Stimulated activated CD8-positive, alpha-beta memory T cell treated with anti-CD3 and anti-CD28 coated beads, Interleukin-7, amount 100 ng/mL, for 48 hours (primary cell): ENCODE measurements at places on chromosomes 4 and X.

DNA sequence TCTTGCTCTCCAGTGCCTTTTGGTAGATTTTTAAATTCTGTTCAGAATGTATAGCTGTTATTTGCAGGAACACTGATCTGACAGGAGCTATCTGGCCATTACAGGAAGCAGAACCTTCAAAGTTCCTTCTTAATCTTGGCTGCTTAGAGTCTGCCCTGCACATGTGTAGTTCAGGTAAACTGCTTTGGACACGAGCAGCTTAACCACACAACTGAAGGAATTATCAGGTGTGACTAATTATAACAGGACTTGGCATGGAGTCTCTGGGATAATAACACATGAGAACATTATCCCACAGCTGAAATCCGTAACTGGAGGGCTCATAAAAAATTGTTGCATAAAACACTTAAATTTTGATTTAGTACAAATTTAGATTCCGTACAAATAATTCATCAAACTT is 11.6 kb upstream of the ING2 start:
- DNase-seq: no peak

DNA sequence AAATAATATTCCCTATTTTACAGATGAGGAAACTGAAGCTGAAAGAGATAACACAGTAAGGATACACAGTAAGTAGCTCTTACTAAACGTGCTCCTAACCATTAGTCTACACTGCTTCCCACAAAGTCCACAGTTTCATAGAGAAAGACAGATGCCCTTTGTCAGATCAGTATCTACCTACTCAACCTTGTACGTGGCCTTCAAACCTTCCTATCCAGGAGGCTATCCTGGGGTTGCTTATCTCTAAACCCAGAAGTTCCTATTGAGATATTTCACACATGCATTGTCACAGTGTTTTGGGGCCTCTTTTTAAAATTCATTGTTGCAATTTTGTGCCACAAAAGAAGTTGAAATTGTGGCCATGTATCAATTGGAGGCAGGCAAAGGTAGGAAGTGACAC is 208.0 kb downstream of the ENOX2 start:
- no peak for DNase-seq

GRCh38 chr4:56130606-56131155 is 181.9 kb downstream of the CEP135 start:
- no peak for DNase-seq

DNA sequence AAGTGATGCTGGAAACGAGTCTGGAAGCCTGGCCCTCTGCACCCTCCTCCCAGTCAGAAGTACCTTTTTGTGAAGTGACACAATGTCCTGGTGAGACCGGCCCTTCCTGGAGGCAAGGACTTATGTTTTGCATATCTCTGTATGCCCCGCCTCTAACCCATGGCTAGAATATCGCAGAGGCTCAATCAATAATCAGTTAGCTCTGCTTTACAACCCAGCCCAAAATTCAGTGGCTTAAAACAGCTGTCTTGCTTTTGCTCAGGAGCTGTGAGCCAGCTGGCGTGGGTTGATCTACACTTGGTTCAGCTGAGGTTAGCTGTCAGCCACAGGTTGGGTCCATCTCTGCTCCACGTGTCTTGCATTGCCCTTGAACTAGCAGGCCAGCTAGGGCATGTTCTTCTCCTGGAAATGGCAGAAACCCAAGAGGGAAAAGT is 98.8 kb upstream of the METTL14 start:
- DNase-seq: no peak

DNA sequence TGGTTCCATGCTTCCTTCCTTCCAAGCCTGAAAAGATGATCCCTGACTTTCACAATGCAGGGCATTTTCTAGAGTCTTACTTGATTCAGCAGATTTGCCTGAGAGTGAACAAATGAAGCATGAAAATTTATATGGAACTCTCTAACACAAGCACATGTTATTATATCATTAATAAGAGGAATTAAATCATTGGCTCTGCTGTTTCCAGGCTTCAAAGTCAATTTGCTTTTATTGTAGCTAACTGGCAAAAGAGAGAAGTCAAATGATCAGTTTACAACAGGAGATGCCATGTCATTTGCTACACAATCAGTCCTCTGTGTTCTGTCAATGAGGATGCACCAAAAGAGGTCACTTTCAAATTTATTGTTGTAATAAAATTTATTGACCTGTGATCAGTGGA is 101.5 kb upstream of the UGT8 start:
- DNase-seq: no peak

GRCh38 chr4:128639541-128640270 is 169.8 kb upstream of the JADE1 start:
- DNase-seq: no peak

- DNase-seq: no peak
These were observed 233.4 kb downstream of the TEX13A start for GRCh38 chrX:104987063-104987462.

DNA sequence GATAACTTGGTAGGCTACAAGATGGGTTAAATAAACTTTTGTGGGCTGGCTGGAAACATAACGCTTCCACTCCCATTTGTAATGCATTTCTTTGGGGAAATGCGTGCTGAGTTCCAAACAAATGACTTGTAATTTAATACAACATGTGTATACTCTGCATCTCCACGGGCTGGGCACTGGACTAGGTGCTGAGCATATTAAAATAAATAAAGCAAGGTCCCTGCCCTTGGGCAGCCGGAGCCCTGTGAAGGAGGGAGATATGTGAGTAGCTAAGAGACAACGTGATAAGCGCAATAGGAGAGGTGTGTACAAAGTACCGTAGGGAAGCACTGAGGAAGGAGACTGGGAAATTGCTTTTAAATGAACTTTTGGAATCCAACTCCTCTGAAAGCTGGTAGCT is 147.2 kb upstream of the RBPJ start:
- DNase-seq: no peak

GRCh38 chrX:33211356-33212260 is at the start of gene DMD:
Gene DMD, minus strand, starts transcription at chrX:33211549. Its CDS starts 237 bp downstream, at chrX:33211312.
- no peak for DNase-seq

GRCh38 chr4:111404673-111405072 is 740.6 kb upstream of the FAM241A start:
- no peak for DNase-seq

GRCh38 chr4:150367326-150367725 is 214.6 kb upstream of the MAB21L2 start:
- no peak for DNase-seq

DNA sequence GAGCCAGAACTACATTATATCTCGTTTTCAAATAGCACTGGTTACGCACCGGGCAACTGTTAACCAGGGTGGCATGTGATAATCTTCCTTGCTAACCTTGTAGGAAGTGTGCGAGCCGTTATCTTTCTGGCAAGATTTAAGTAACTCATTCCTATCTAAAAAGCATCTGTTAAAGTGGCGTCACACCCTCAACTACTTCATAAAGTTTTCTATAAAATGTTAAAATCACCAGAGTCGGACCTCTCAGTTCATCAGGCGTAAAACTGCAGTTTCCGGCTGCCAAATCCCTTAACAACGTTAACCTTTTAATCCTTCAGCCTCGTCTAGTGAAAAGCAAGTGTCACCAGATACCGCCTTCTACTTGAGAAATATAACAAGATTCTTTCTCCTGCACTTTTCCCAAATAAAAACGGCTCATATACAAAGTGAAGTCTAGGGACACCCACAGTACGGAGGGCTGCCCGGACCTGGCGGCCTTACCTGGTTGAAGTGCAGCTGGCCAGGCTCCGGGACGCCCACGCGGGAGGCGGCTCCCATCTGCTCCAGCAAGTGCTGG is 1.2 kb downstream of the SLC39A8 start:
- DNase-seq: peak; percentile 56

- DNase-seq: no peak
These were observed 85.9 kb upstream of the FAM47A start for GRCh38 chrX:34218063-34218462.

DNA sequence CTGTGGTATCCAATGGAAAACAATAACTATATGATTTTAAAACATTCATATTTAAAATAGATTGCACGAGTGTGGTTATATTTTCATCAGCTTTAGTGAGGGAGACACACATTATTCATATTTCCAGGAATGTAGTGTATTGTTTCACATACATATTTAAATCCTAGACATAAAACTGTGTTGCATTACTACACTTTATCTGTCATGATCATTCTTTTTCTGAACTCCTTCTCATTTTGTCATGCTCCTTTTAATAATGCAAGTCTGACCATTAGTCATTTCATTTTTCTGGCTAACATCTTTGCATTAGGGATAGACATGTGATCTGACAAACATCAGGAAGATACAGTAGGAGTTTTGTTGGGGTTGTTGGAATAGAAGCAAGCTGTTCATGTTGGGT is 1382.7 kb downstream of the PCDH7 start:
- no peak for DNase-seq

DNA sequence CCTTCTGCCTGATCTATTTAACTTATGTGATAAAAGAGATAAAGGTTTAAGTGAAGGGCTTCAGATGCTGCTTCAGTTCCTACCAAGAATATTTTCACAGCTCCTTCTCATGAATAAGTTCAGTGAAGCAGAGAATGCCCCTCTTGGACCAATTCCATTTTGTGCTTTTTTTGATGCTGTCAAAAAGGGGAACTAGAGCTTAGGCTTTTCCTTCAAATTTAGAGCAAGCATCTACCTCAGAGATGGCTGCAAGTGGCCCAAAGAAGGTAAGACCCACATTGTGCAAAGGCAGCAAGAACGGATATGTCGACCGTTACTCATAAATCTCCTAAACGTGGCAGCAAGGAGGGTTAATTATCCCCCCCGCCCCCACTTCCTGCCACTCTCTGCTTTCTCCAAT is 4.5 kb downstream of the CHRDL1 start:
- no peak for DNase-seq

GRCh38 chr4:76256968-76257367 is 5.4 kb downstream of the FAM47E start:
- DNase-seq: no peak

GRCh38 chr4:176256921-176257320 is 12.1 kb downstream of the ASB5 start:
- no peak for DNase-seq

GRCh38 chrX:49053223-49054072 is 5.4 kb upstream of the CCDC120 start:
- peak; percentile 53 for DNase-seq

GRCh38 chr4:147823130-147823529 is 91.2 kb downstream of the ARHGAP10 start:
- DNase-seq: no peak

DNA sequence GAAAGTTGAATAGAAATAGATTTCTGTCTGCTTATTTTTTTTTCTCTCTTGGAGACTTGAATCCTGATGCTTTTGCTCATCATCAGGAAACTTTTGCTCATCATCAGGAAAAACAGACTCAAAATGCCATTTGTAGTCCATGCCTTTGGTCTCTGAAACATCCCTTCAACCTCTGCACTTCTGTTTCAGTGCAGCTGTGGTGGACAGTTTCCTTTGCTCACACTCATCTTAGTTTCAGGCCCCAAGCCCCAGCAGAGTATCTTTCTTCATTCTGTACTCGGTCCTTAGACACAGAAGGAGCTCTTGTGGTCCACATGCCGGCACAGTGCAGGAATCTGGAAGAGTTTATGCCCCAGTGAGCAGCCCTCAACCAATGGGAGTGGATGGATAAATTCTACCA is 337.9 kb downstream of the PPP3CA start:
- no peak for DNase-seq

DNA sequence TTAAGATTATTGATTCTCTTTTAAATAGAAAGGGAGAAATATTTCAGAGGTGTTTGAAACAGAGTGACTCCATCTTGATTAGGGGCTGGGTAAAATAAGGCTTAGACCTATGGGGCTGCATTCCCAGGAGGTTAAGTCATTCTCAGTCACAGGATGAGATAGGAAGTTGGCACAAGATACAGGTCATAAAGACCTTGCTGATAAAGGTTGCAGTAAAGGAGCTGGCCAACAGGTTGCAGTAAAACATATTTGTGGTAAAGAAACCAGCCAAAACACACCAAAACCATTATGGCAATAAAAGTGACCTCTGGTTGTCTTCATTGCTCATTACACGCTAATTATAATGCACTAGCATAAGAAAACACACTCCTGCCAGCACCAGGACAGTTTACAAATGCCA is 165.0 kb downstream of the SPIN4 start:
- DNase-seq: no peak

GRCh38 chr4:47473141-47473750 is 9.7 kb upstream of the COMMD8 start:
- DNase-seq: no peak

DNA sequence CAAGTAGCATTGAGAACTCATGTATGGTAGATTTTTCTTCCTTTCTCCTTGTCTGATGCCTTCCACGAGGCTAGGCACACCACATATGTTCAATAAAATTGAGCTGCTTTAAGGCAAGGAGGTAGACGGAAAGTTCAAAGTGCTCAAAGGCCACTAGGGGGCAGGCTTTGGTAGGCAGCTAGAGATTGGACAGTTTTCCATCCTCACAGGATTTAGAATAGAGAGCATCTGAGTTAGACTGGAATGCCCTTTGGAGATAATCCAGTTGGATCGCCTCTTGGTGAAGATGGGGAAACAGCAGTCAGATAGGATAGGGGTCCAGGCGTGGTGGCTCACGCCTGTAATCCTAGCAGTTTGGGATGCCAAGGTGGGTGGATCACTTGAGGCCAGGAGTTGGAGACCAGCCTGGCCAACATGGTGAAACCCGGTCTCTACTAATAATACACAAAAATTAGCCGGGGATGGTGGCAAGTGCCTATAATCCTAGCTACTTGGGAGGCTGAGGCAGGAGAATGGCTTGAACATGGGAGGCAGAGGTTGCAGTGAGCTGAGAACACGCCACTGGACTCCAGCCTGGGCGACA is 30.4 kb downstream of the ELF4 start:
- no peak for DNase-seq

- DNase-seq: no peak
These were observed 51.8 kb upstream of the JADE1 start for GRCh38 chr4:128757712-128758111.

GRCh38 chrX:132712350-132712749 is 223.5 kb upstream of the MBNL3 start:
- DNase-seq: no peak

DNA sequence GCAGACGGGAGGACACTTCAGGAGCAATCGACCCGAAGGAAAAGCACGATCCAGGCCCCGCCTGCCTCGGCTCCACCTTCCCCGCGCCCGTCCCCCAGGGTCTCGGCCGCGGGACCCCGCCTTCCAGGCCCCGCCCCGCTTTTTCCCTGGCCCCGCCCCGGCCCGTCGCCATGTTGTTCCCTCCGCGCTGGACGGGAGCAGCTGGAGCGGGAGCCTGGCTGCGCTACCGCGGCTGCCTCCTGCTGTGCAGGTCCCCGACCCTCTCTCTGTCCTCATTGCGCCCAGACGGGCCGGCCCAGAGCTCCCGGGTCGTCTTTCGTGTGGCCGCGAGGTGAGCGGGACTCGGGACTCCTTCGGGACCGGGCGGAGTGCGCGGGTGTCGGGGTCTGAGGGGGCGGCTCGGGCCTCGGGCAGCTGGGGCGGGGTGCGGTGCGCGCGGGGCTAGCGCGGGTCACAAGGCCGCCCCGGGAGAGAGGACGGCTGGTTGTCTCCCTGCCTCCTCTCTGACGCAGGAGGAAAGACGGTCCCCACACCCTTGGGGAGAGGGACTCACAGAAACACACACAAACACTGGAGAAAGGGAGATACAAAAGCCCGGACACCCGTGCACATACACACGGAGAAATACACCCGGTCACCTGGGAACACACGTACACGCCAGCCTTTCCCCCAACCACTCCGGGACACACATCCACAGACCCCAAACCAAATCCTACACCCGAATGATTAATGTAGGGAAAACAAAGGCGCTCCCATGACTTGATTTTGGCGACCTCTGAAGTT is at the start of gene RAB9A:
Gene RAB9A, plus strand, starts transcription at position 171 of the 783 bp plus-strand sequence. CDS start 19,619 bp downstream, outside the sequence.
- peak; percentile 70 for DNase-seq
